ENCODE measurements at places on chromosomes 7 and 10. TPM values are rescaled to one million over a fixed set of nuclear protein-coding genes. Genes with fewer than 3 reads are reported as not detected.

The AZGP1 gene
- total RNA-seq = 0.53 TPM

The GPR146 gene
- total RNA-seq = 2.6 TPM

The HYAL4 gene
- not detected for total RNA-seq

DNA sequence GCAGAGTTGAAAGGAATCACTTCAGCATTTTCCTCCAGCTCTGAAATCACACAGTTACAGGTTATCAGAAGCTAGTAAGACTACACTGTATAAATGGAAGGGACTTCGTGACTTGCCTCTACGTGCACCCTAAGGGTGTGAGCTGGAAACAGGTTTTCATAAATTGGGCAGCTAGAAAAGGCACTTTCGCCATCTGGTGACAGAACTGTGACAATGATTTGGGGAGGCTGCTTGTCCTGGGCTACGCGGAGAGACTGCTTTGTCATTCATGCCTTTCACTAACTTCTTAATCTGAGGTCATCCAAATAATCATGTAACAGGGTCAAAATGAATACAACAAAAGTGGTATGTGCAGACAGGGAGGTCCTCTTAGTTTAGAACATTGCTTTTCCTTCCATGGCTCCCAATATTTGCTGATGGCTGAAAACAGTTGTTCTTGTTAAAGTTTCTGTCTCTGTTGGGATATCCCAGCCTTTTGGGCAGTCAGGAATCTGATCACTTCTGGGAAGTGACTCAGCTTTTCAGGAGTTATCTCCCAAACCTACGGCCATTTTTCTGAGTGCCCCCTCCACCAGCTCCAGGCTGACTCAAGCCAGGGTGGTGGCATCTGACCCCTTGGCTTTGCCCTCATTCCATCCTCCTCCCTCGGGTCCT, 17.8 kb downstream of the VWC2 start:
- no peak for DNase-seq

DNA sequence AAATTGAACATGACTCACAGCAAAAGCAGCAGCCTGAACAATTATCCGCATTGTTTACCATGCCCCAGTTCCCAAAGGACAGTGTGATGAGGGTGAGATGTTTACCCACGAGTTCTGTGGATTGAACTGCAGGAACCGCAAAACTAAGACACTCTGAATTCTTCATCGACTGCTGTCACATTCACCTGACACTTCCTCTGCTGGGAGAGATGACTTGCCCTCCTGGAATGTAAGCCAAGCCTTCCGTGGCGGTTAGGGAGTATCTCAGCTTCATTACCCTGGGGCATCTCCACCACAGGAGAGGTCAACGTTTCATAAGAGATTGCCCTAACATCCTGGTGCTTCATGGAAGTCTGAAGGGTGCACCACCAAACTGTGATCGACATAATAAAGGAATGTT, 374.6 kb upstream of the ADARB2 start:
- no peak for DNase-seq

- no peak for DNase-seq
These were observed 123.9 kb upstream of the FRMD4A start for GRCh38 chr10:14454629-14455028.

Measured in K562 (cell line).